ENCODE measurements at places on chromosomes 4 and X. TPM values are rescaled to one million over a fixed set of nuclear protein-coding genes. Genes with fewer than 3 reads are reported as not detected.

The TLR1 gene
- total RNA-seq: 14.4 TPM

The RHOH gene
- total RNA-seq: not detected

The CFAP47 gene
- total RNA-seq: not detected

The SSX2B gene
- 3.7 TPM for total RNA-seq

- DNase-seq: no peak
Observed at GRCh38 chr4:6502747-6503465, 30.5 kb upstream of the PPP2R2C start.

The RASGEF1B gene
- total RNA-seq: not detected

The USP26 gene
- not detected for total RNA-seq

- no peak for DNase-seq
Observed at GRCh38 chr4:67723341-67723740, 22.4 kb upstream of the UBA6 start.

GRCh38 chr4:33959519-33959918 is 2284.8 kb downstream of the ARAP2 start:
- DNase-seq: peak; percentile 74

- DNase-seq: no peak
Observed at GRCh38 chrX:41670112-41670511, 18.7 kb upstream of the GPR34 start.

Measured in RPMI7951 (cell line).